Pulmonary artery endothelial cell (primary cell): ENCODE measurements at places on chromosomes 7 and 10.

- no peak for DNase-seq
Observed at GRCh38 chr7:45446195-45446944, 127.8 kb upstream of the ADCY1 start.

DNA sequence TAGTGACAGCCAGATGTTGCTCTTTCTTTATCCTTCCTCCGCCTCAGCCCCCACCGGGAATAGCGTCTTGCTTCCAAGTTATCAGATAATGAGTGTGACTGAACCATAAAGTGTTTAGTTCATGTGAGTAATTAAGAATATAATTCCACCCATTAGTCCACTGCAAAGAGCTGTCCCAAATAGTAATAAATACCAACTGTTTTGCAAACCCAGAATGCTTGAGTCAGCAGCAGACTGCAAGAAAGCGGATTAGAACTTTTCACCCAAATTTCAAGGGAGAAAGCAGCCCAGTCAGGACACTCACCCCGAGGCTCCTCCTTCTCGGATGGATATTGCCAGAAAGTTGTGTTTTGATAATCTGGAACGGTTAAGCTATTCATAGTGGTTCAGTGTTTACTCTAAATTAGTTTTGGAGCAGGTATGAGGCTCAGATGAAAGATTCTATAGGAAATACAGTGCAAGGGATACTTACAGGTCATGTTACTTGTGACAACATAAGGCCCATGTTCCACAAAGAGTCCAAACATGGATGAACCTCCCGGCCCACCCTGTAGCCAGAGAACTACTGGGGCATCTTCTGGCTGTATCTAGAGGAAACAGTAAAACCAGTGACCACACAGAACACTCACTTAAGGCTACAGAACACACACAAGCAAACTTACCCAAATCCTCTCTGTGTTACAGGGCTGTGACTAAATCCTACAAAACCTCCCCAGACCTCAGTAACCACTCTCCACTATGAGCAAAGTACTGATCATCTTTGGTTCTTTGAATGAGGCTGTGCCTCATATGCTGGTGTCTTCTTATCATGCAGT lies 50.5 kb downstream of the CPVL start:
- no peak for DNase-seq

DNA sequence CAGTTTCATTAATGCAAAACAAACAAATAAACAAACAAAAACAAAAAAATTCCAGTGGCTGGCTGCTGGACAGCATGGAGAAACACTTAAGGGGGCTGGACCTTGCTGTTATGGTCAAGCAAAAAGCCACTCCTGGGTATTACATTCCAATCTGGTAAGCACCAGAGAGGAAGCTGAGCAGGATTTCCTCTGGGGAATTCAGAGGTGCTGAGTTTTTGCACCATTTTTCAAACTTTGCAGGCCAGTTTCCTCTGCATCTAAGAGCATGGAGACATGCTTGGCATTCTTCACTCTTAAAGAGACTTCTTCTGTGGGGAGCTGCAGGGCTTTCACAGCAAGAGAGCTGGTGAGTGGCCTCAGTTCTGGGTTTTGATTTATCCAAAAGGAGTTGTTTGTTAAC lies 84.5 kb downstream of the FZD1 start:
- peak; percentile 74 for DNase-seq

GRCh38 chr10:103104721-103105120 lies 88.4 kb downstream of the NT5C2 start:
- DNase-seq, result no peak

DNA sequence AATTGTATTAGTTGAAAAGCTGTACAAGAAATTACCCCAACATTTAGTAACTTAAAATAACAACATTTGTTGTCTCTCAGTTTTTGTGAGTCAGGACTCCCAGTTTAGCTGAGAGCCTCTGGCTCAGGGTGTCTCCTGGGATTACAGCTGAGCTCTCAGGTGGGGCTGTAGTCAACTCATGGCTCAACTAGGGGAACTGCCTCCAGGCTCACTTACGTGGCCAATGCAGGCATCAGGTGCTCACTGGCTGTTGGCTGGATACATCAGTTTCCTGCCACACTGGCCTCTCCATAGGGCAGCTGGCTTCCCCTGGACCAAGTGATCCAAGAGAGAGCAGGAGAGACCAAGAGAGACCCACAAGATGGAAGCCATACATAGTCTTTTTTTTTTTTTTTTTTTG lies 17.5 kb downstream of the CCNY start:
- DNase-seq, result no peak

DNA sequence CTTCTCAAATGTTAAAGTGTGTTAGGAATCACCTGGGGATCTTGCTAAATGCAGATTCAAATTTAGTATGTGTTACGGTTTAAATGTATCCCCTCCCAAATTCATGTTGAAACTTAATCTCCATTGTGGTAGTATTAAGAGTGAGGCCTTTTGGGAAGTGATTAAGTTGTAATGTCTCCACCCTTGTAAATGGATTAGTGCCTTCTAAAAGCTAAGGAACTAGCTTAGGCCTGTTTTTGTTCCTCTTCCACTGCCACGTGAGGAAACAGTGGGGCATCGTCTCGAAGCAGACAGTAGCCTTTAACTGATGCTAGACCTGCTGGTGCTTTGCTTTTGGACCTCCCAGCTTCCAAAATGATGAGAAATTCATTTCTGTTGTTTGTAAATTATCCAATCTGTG lies 52.3 kb upstream of the SEMA3D start:
- no peak for DNase-seq

DNA sequence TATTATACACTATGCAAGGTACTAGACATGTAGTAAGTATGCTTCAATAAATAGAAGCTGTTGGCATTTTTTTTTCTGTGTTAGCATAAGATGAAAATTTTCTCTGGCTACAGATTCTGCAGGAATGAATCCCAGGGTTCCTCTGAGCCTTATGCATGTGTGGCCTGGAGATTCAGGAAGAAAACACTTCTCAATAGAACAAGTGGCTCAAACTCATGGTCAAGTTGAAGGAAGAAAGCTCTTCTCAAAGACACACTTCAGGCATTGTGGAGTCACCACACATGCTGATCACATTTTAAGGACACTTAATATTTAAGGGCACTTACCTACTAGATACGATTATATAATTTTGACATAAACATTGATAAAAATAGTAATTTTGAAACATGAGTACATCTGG lies 19.5 kb downstream of the DNAH11 start:
- DNase-seq, result no peak

DNA sequence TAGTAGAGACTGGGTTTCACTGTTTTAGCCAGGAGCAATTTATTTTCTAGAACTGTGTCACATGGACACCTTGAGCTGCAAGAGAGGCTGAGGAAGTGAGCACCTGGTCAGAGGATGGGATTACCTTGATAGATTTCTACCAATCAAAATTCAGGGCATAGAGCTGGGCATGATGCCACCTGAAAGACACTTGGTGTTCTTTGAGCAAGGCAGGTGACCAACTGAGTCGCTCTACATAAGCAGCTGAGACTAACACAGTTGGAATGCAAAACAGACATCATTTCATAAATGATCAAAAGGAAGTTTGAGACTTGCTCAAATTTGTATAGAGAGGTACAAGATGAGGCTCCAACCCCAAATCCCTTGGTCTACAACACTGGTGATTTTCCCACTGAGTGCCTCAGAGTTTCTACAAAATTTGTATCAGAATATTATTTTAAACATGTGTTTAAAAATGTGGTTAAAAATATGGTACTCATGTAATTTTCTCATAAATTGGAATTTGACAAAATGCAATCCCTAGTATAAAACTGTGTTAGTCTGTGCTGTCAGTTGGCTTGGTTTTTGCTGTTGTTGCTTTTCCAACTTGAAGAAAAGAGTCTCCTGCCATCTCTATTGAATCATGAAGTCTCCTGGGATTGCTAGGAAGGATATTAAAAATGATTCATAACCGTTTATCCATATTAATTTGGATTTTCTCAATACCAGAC lies 156.4 kb upstream of the MDFIC start:
- no peak for DNase-seq

DNA sequence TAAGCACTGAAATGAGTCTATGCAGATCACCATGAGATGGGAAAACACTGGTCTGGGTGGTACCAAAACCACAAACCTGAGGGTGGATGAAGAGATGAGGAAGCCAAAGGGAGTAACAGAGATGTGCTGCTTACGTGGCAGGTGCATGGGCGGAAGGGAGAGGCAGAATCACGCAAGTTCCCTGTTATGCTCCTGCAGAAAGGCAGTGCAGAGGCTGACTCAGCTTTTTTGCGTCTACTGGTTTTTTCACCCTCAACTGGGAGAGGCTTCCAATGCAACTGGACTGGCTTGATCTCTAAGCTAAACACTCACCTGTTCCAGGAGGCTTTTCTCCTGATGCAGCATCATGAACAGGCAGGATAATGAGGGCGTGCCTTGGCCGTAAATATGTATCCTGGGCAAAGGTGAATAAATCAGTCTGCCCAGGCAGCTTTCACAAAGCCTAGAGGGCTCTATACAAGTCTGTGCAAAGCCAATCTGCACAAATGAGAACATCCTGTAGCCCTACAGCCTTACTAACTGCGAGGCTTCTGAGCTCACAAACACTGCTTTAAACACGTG lies 95.4 kb upstream of the AFAP1L2 start:
- no peak for DNase-seq

GRCh38 chr10:76310588-76311080 lies 879.2 kb downstream of the LRMDA start:
- no peak for DNase-seq
